ENCODE measurements at places on chromosomes 3 and 15.

DNA sequence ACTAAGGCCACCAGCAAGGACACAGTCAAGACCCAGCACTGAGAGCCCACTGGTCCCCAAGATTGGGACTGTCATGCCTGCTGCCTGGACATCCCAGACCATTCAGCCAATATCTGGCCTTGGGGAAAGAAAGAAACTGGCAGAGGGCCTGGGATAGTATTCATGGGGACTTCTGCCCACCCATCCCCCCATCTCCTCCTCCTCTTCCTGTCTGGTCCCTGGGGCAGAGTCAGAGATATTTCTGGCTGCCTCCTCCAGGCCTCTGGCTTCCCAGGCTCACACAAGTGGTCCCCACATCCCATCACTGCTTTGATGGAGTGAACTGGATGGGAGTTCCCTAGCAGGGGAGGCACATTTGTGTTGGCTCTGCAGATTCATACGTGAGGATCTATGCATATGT lies 4.2 kb upstream of the RASL12 start:
- no peak for DNase-seq

GRCh38 chr3:48414376-48415250 lies 15.3 kb downstream of the PLXNB1 start:
- DNase-seq = no peak

GRCh38 chr15:43132830-43133429 lies 456 bp upstream of the TMEM62 start:
- DNase-seq = no peak

DNA sequence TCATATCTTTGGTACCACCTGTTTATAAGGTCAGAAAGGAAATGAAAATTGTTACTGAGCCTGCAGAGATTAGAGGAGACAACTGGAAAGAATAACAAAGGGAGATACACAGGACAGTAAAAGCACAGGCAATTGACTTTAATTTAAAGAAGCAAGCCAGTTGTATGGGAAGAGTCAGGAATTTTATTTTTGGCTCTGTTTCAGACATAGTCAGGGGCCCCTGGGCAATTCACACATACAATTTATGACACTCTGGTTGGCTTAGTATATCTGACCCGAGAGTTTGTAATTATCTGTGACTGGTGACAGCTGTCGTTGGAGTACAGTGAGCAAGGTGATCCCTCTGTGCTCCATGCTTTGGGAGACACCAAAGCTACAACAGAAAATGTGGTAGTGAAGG lies 591.9 kb upstream of the NECTIN3 start:
- DNase-seq = no peak

GRCh38 chr15:57114070-57114469 lies 195.6 kb downstream of the TCF12 start:
- no peak for DNase-seq

DNA sequence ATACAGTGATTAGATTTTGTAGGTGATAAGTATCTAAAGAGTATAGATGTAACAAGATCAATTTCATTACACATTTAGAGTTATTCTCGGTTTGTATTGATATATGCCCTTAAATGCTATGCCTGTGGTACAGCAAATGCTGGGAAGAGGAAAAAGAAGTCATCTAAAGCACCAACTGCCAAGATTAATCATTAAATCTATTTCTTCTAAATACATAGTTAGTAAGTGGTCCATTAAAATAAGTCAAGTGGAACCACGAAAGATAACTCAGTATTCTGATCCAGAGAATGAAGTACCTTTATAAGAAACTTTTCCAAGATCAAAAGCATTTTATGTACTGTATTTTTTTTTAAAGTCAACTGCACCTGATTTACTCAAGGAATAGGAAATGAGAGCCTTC lies 142.1 kb upstream of the CGNL1 start:
- no peak for DNase-seq

DNA sequence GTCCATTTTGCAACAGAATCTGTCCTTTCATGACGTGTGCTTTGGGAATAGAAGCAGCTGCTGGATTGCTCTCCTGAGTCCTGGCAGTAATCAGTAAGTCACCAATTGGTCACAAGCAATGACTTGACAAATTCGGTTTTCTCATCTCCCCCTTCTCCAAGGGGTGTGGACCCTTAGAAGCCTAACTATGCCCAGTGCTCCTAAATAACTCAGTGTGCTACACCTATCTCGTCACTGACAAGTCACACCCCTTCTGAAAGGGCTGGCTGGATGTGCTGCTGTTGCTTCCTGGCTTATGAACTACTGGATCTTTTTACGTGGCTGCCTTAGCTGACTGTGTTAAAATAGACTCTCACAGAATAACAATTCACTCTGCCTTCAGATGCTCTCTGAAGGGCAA lies 1351.5 kb downstream of the ZPLD1 start:
- DNase-seq = no peak

Data from putamen (tissue), 1 donor.